ENCODE measurements at places on chromosomes 2 and 18.

DNA sequence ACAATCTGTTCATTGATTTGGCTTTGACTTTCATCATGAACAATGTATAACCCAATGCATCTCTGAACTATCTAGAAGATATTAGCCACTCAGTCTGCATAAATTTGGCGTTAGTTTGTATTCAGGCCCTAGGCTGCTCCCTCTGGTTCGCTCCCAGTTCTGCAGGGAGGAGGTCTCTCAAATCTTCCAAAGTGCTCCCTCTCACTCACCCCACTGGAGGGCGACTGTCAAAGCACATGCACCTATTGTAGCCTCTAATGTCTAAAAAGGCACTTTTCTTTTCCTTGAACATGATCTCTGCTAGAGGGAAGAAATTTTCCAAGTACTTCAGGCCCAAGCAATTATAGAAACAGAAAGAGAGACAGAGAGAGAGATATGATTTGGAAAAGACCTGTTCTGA, 291.5 kb downstream of the TDRD15 start:
- DNase-seq: no peak

GRCh38 chr18:48136051-48136826, 205.8 kb upstream of the SMAD2 start:
- no peak for DNase-seq

- DNase-seq: no peak
These were observed 4.0 kb downstream of the IFT172 start for GRCh38 chr2:27485496-27485895.

- no peak for DNase-seq
These were observed 143.0 kb upstream of the MYCN start for GRCh38 chr2:15797231-15797938.

Data from activated CD4-positive, alpha-beta T cell treated with anti-CD3 and anti-CD28 coated beads for 48 hours (primary cell).